ENCODE measurements at places on chromosomes 7 and 10. TPM values are rescaled to one million over a fixed set of nuclear protein-coding genes. Genes with fewer than 3 reads are reported as not detected.

GRCh38 chr10:17814973-17815372 is 5.8 kb downstream of the MRC1 start:
- DNase-seq: no peak

GRCh38 chr7:87091487-87092066 is 32.1 kb upstream of the ELAPOR2 start:
- no peak for DNase-seq

- DNase-seq: no peak
Measured at GRCh38 chr10:95613330-95613729, 43.2 kb downstream of the ALDH18A1 start.

DNA sequence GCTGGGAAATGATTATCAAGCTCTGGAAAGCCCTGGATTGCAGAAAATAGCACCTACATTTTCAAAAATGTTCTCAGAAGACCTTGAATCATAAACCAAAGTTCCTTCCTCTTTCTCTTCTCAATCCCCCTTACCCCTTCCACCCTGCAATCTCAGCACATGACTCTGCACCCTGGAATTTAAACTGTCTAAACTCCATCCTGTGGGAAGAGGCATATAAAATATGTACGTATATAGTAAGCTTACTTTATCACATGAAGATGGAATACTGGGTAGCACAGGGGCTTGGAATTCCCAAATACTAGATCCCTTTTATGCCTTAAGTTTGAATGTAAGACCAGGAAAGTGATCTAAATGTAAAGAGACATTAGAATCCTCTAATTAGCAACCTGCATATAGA is 7.7 kb downstream of the AGMO start:
- DNase-seq: no peak

GRCh38 chr10:27618036-27618615 is 114.0 kb downstream of the RAB18 start:
- no peak for DNase-seq

DNA sequence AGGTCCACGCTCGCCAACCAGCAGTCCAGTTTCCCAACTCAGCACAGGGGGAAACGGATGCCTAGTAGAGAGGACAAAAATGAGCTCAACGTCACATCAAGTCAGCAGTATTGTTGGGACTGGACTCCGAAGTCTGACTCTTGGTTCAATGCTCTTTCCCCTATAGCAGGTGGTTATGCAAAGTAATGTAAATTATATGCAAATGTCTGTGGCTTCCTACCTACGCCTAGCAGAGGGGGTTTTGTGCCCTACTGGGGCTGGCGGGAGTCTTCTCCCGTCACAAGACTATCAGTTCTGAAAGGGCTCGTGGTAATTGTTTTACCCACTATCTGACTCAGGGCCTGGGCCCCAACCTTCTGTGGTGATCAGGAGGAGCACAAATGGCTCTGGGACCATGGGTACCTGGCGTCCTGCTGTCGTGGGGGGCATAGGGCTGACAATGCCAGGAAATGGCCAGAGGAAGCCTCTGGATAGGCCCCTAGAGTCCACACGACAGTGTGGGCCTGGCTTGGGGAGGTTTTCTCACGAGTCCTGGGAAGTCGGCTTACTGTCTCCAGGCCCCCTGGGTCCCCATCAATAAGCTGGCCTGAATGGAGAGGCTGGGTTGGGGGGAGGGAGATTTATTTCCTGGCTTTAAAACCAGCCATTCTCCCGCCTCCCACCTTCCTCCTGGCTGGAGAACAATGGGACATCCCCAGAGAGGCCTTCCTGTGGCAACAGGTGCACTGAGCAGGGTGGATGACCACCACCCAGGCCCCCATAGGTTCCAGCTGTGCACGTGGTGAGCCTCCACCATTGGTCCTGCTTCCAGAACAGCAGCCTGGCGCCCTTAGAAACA is 41.8 kb downstream of the UNC5B start:
- DNase-seq: no peak

- DNase-seq: no peak
Measured at GRCh38 chr7:34160261-34160752, 255.0 kb downstream of the BMPER start.

- DNase-seq: no peak
Measured at GRCh38 chr10:58414270-58415041, 29.2 kb downstream of the TFAM start.

SPDYE2 gene
- total RNA-seq: not detected

IL15RA gene
- total RNA-seq: 14.7 TPM

PSMA2 gene
- 221 TPM for total RNA-seq

ANK3 gene
- 11.2 TPM for total RNA-seq

CCDC172 gene
- total RNA-seq: not detected
